NCI-H460 (cell line): ENCODE measurements at places on chromosomes 13 and 19. TPM values are rescaled to one million over a fixed set of nuclear protein-coding genes. Genes with fewer than 3 reads are reported as not detected.
A peak's percentile ranks its signal among the peaks of the same experiment; 100 is the strongest.

The TPTE2 gene
- not detected in 2 replicates for total RNA-seq

The DIAPH3 gene
- total RNA-seq: 11.2 and 11.6 TPM in 2 replicates

The TYROBP gene
- total RNA-seq: 0.64 TPM in 1 of 2 replicates, not detected in the other

The IRGQ gene
- total RNA-seq: 5.7 and 8.1 TPM in 2 replicates

The ZNF547 gene
- 1.6 and 2.8 TPM in 2 replicates for total RNA-seq

- DNase-seq: no peak
Measured at GRCh38 chr13:39515224-39515714, 87.7 kb downstream of the LHFPL6 start.

GRCh38 chr13:23899555-23899954 lies 2.3 kb upstream of the C1QTNF9B start:
- no peak for DNase-seq

GRCh38 chr19:7214324-7215089 lies 79.7 kb downstream of the INSR start:
- no peak for DNase-seq

DNA sequence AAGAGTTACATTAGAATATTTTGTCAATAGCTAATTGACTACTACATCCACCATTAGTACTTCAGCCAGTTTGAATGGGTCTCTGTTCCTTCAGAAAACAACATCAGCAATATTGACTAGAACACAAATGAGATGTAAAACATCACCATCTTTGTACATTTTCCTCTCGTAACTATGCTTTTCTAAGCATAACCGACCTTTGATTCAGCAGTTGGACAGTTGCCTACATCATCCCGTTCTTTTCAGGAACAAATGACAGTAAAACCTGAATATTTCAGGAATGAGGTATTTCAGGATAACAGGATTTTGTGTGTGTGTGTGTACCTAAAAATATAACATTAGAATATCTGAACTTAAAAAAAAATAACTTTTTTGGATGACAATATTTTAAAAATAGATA lies 60.9 kb downstream of the STARD13 start:
- no peak for DNase-seq

- DNase-seq: no peak
Measured at GRCh38 chr13:97121894-97122293, 100.2 kb upstream of the MBNL2 start.

GRCh38 chr19:48558018-48558684 lies 6.2 kb downstream of the SULT2B1 start:
- no peak for DNase-seq

GRCh38 chr13:109281017-109281902 lies 505.1 kb downstream of the IRS2 start:
- DNase-seq: no peak

- no peak for DNase-seq
Measured at GRCh38 chr13:46168341-46168740, 13.6 kb downstream of the LCP1 start.

DNA sequence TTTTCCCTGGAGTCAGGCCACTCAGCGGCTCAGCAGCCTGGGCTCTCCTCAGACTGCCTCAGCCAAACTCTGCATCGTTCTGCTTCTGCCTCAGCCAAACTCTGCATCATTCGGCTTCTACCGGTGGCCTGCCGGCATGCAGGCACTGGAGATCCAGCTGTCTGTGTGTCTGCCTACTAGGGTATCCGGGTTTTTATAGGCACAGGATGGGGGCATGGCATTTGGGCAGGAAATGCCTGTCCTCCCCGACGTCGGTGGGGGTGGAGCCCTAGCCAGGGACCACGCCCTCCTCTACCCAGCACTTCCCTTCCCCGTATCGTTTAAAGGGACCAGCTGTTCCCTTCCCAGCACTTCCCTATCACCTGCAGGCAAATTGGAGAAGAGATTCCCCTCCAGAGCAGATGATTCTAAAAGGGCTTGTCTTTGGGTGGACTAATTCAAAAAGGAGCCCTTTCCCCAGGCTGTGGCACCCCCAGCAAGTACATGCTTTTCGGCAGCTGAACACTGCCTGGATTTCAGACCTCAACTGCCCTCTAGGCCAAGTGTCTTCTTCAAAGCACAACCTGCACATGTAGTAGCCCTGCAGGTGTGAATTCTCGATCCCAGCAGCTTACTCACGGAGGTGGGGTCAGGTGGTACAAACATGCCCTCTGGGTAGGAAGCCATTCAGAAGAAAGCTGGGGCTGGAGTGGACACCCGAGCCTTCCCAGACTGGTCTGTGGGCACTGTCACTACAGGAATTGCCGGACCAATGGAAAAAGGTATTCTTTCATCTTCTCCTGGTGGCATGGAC lies 25.4 kb upstream of the GPR12 start:
- no peak for DNase-seq

- no peak for DNase-seq
Measured at GRCh38 chr13:92553470-92554114, 673.0 kb upstream of the GPC6 start.

- no peak for DNase-seq
Measured at GRCh38 chr13:58134012-58134411, 502.5 kb downstream of the PCDH17 start.

GRCh38 chr19:32858559-32858958 lies 11.0 kb downstream of the SLC7A9 start:
- DNase-seq: no peak

DNA sequence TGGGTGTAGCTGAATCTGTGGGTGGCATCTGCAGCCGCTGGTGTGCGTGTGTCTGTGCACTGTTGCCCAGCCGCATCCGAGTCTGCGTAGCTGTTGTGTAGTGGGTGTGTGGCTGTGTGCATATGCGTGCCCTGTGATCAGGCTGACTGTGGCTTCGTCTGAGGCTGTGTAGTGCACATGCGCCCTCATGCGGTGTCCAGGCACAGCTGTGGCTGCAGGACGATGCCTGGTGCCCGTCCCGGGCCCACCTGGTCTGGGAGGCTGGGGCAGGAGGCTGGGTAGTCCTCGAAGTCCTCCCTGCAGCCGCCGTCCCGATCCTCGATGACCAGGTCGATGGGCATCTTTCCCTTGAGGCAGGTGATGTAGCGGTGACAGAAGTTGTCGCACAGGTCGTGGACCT lies 4.9 kb downstream of the MEIS3 start:
- DNase-seq: peak; percentile 57
